H54 (cell line): ENCODE measurements at places on chromosomes 6 and 20.

DNA sequence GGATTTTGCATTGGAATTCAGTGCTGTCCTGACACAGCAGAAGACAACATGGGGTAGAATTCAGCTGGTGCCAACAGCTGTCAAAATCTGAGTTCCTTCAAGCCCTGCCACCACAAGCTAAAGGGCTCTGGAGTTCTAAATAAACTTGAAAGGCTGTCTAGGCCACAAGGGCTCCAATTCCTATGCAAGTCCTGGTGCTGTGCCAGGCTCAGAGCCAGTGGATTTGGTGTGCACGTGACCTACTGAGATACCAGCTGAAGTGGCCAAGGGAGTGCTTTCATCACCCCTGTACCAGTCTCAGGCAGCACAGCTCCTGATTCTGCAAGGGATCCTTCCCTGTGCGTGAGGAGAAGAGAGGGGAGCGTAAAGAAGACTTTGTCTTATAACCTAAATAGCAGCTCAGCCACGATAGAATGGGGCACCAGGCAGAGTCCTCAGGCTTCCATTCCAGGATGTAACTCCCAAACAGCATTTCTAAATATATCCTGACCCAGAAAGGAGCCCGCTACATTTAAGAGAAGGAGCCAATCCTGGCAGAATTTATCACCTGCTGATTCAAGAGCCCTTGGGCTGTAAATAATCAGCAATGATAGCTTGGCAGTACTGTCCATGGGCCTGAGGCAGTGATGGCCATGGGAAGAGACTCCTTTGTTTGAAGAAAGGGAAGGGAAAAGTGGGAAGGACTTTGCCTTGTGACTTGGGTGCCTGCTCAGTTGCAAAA is 881.2 kb upstream of the EPHA7 start:
- no peak for DNase-seq

DNA sequence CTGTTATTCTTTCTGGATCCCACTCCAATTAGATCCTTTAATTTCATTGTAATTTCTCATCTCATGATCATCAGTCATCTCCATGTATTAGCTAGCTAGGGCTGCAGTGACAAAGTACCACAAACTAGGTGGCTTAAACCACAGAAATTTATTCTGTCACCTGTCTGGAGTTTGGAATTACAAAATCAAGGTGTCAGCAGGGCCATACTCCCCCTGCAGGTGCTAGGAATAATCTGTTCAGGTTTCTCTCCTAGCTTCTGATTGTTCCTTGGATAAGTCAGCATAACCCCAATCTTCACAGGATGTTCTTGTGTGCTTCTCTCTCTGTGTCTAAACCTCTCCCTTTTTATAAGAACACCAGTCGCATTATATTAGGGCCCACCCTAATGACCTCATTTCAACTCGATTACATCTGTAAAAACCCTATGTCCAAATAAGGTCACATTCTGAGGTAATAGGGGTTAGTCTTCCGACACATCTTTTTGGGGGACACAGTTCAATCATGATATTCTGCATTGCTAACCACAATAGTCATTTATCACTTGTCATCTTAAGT is 40.5 kb downstream of the BEND6 start:
- DNase-seq = no peak

- DNase-seq = no peak
Measured at GRCh38 chr20:43554369-43554768, 4.5 kb upstream of the SGK2 start.

DNA sequence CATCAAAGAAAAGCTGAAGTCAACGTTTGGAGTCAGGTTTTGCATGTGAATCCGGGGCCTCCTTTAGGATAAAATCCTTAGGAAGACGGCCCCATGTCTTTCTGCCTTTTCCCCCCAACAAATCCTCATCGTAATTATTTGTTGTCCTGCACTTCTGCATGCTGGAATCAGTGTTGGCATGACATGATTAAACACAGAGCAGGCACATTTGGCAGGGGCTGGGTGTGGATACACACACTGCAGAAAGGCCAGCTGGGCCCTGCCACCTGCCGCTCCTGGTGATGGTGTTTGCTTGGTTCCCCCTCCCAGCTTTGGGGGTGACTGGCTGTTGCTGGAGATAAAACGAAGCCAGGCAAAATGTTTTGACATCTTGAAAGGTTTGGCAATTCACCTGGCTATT is 46.3 kb upstream of the FOXA2 start:
- no peak for DNase-seq

DNA sequence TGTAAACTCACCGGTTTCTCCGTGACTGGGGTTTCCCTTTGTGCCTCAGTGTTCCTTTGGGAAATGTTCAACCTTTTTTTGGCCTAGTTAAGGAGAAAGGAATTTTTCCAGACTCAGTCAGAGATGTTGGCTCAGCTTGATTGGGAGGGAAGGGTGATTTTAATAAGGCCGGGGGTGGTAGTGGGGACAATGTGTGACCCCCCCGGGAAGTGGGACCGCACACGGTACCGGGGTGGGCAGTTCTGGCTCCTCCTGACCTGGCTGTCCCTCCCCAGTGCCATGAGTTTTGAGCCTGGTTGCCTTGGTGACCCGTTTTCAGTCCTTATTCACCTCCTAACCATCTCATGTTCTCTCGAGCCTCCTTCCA is 132.7 kb downstream of the SNX5 start:
- DNase-seq = no peak
